Bronchial smooth muscle cell (primary cell): ENCODE measurements at places on chromosomes 5 and 9. TPM values are rescaled to one million over a fixed set of nuclear protein-coding genes. Genes with fewer than 3 reads are reported as not detected.

Gene PRSS3
- 25.2 and 47.3 TPM in 2 replicates for total RNA-seq

Gene PRLR
- 0.16 TPM in 1 of 2 replicates, not detected in the other for total RNA-seq

Gene INSL6
- not detected in 2 replicates for total RNA-seq

Gene PCDH12
- total RNA-seq = under 0.01 TPM in 1 of 2 replicates, not detected in the other

Gene ABO
- not detected in 2 replicates for total RNA-seq

Gene BRIX1
- 15.2 and 21.4 TPM in 2 replicates for total RNA-seq

Gene PTCH1
- 1.6 and 3.3 TPM in 2 replicates for total RNA-seq

Gene MARCHF11
- total RNA-seq = not detected in 2 replicates

Gene C5orf63
- 1.7 and 3.6 TPM in 2 replicates for total RNA-seq

Gene TAF1L
- under 0.01 TPM in 2 replicates for total RNA-seq

Gene ATP10B
- not detected in 2 replicates for total RNA-seq

Gene WNK2
- total RNA-seq = under 0.01 TPM in 1 of 2 replicates, not detected in the other

Gene LECT2
- total RNA-seq = not detected in 2 replicates

Gene MYMK
- not detected in 2 replicates for total RNA-seq
